Fibroblast of skin of scalp (primary cell): ENCODE measurements at places on chromosomes 2 and 18.

- DNase-seq: peak; percentile 44
Measured at GRCh38 chr18:47204908-47205522, 28.9 kb upstream of the IER3IP1 start.

DNA sequence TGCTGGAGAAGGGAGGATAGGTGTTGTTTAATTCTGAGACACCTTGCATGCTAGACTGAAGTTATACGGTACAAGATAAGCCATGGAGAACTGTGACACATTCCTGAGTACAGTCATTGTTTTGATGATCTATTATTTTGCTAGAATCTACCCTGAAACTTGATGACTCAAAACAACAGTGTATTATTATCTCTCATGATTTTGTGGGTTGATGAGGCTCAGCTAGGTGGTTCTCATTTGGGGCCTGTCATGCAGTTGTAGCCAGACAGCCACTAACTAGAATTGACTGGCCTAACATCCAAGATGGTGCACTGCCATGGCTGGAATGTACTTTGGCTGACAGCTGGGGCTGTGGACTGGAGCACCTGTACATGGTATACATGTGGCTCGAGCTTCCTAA, 5.4 kb upstream of the IL1R1 start:
- DNase-seq: no peak

GRCh38 chr2:236241181-236242056, 22.8 kb downstream of the ASB18 start:
- no peak for DNase-seq

DNA sequence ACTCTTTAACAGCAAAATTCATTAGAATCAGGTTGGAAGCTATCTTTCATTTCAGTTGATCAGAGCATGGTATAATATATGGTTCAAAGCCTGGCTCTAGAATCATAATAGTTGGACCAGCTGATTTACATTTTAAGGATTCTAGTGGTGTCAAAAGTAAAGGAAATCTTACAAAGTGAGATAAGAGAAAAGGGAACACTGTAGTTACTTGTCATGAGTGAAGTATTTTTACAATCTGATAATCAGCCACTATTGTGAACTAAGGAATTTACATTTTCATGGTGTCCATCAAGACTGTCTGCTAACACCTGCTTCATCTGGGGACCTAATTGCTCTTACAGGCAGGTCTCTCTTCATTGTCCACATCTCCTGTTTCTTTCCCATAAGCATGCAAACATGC, 161.1 kb downstream of the SLC39A10 start:
- DNase-seq: no peak

- no peak for DNase-seq
Measured at GRCh38 chr2:170024721-170025120, 153.2 kb upstream of the MYO3B start.

- no peak for DNase-seq
Measured at GRCh38 chr18:65631766-65632165, 119.0 kb upstream of the CDH7 start.

DNA sequence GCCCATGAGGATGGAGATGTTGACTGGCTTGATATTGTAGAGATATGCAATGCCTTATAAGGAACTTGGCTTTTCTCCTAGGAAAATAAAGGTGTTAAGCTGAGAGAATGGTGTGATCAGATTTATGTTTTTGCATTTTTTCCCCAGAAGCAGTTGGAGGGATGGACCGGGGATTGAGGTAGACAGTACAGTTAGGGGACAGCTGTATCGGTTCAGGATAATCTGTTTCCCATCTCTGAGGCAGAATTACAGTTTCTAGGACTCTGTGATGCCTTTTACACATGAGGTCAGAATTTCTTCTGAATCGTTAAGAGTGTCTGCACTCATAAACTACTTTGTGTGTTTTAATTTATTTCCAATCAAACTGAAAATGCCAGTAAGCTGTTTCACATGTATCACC, 261.5 kb downstream of the CYRIA start:
- no peak for DNase-seq

GRCh38 chr2:9220201-9220600, 13.6 kb downstream of the ASAP2 start:
- DNase-seq: no peak

- DNase-seq: no peak
Measured at GRCh38 chr2:109440499-109441156, 173.1 kb downstream of the SEPTIN10 start.

DNA sequence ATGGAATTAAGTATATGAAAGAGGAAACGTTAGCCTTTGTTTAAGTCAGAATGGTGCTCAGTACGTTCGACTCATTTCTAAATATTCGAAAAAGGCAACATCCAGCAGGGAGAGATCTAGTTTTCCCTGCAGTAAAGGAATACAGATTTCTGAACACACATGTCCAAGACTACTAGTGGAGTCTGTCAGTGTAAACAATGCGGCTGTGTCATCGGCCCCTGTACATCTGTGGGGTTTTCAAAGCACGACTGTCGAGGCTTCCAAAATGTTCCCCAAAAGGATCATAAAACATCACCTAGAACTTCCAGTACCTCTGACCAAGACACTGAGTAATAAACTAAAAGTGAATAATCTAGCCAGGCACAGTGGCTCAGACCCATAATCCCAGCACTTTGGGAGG, 112.8 kb downstream of the ZNF516 start:
- DNase-seq: no peak

DNA sequence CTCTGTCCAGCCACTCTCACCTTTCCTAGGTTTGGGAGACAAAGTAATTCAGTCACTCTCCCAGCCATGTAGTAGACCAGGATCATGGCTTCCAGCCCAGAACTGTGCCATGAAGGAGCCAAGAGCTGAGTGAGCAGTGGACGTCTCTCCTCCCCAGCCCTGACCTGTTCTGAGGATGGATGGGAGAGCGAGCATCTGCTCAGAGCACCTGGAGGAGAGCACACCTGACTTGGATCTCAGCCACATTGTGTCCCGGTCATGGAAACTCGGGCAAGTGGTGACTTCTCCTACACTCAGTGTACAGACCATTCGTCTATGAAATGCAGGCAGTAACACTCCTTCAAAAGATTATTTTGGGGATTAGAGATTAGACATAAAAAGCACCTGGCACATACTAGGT, 299.7 kb downstream of the TNS1 start:
- no peak for DNase-seq

DNA sequence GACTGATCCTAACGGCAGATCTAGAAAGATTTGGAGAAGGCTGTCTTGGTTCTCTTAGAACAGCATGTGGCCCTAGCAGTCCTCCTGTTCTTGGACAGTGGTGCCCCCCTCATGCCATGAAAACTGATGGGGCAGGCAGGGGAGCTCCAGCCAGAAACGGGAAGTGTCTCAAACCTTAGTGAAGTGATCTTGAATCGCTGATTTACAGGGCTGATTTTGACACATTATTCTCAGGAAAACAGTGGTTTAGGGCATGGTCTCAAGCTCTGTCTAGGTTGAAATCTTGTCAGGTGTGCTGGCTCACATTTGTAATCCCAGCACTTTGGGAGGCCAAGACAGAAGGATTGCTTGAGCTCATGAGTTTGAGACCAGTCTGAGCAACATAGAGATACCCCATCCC, 37.8 kb downstream of the SRSF7 start:
- DNase-seq: no peak

DNA sequence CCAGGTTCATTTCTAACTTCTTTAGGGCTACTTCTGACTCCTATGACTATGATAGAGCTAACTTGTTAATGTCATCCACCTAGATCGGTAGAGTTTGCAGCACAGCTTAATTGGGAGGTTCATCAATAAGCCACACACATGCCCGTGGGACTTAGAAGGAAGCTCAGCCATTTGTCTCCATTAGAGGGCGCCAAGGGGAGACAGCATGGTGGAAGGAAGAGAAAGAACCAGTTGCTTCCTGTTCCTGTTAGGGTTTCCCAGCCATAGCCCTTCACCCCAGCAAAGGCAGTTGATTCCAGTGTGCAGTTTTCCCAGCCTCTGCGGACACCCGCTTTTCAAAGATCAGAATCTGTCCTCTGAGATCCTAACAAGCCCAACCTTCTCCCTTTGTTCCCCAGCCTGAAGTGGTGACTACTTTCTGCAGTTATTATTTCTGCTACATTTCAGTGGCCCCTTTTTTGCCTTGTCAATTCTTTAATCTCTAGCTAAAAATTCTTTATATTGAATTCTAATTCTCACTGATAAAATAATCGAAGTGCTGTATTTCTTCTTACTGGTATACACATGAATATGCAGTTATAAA, 30.3 kb downstream of the MAIP1 start:
- DNase-seq: peak; percentile 81

DNA sequence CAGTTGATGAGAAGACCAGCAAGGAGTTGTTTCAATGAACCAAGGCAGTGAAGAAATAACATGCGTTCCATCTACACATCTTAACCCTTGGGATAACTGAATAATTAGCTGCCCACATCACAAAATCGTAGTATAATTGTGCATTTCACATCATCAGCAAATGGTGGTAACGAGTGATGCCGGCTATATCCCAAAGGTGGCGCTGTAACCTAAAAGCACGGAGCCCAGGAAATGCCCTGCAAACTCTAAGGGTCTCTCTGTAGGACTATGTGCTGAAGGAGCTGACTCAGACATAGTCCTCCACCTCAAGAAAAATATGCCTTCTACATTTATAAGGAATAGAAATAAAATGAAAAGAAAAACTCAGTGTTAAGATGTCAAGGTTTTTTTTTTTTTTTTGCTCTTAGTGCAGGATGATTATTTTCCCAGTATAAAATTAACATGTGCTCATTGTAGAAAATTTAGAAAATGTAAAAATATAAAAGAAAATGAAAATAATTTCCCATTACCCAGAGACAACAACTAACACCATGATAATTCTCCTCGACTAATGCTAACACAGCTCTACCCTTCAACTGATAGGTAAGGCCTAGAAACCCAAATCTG, 23.1 kb upstream of the DSG3 start:
- peak; percentile 4 for DNase-seq

DNA sequence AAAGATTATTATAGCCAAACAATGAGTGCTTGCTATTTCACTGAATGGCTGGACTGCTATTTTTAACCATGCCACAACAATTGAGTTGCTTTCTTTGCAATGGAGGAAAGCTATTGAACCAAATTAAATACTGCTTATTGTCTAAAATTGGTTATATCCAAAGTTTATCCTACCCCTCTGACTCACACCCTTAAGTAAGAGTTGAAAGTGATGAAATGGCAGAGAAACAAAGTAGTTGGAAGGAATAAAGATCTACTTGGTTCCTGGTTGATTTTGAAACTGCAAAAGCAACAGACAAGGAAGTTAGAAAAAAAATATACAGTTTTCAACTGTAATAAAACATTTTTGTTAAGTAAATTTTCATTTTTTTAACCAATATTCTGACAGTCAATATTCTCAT, 47.5 kb downstream of the EML4 start:
- peak; percentile 77 for DNase-seq

DNA sequence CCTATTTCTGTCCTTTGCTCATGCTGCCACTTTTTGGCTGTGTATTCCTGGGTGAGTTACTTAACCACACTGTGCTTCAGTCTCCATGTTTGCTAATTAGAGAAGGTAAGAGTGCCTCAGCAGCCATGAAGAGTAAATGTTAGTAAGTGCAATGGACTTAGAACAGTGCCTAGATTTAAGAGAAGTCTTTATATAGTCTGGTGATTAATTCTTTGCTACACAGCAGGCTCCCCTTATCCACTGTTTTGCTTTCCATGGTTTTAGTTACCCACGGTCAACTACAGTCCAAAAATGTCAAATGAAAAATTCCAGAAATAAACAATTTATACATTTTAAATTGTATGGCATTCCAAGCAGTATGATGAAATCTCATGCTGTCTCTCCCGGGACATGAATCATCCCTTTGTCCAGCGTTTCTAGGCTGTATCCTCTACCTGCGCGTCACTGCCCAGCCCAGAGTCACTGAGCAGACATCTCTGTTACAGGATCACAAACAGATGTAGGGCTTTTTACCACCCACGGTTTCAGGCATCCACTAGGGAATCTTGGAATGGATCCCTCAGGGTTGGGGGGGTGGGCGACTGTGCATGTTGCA, 91.0 kb downstream of the CTIF start:
- peak; percentile 100 for DNase-seq
